ENCODE measurements at places on chromosomes 1 and 21. TPM values are rescaled to one million over a fixed set of nuclear protein-coding genes. Genes with fewer than 3 reads are reported as not detected.

The CDCA8 gene
- 1.0 TPM for polyA plus RNA-seq

The ZBTB8A gene
- polyA plus RNA-seq: not detected

The LINGO4 gene
- not detected for polyA plus RNA-seq

The MYBPH gene
- not detected for polyA plus RNA-seq

The LCA5L gene
- polyA plus RNA-seq: not detected

The SEMA6C gene
- 0.56 TPM for polyA plus RNA-seq

The HMCN1 gene
- not detected for polyA plus RNA-seq

The HCN3 gene
- polyA plus RNA-seq: not detected

The MINDY1 gene
- 12.8 TPM for polyA plus RNA-seq

The SYT6 gene
- not detected for polyA plus RNA-seq

The FAM72B gene
- polyA plus RNA-seq: 0.27 TPM

The COG2 gene
- 42.6 TPM for polyA plus RNA-seq

The KHDC4 gene
- 8.1 TPM for polyA plus RNA-seq

The OR10J1 gene
- polyA plus RNA-seq: not detected

The SIKE1 gene
- 50.7 TPM for polyA plus RNA-seq

The FAF1 gene
- polyA plus RNA-seq: 46.1 TPM

The ACKR1 gene
- not detected for polyA plus RNA-seq

The LCE6A gene
- polyA plus RNA-seq: not detected

The C2CD2 gene
- 2.8 TPM for polyA plus RNA-seq

The LAD1 gene
- not detected for polyA plus RNA-seq
